ENCODE measurements at places on chromosomes 6 and 20.

DNA sequence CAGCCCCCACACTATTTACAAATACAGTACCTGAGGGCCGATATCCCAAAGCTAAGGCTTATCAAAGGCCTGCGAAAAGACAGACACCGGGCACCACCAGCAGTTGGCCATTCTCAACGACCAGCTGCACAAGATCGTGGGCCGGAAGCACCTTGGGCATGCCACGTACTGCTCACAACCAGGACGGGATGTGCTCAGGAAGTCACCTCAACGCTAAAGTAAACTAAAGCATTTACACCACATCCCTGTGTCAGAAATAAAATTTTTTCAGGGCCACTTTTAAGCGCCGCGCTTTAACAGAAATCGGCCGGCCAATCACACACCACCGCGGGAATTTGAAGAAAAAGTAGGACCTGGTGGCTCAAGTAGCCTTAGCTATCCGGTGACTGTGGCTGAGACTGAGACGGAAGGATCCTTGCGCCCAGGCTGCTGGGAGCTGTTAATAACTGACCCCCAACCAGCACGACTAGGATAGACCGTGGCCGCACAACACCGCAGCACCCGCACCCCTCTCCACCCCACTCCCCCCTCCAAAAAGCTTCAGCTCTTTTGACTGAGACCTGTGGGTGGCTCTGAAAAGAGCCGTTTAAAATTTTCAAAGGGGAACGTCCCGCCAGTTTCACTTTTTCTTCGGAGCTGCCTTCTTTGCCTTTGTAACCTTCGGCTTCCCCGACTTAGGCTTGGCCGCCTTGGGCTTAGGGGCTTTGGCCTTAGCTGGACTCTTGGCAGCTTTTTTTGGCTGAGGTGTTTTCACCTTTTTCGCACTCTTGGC, 131.2 kb upstream of the BTN3A2 start:
- DNase-seq, result peak; percentile 74

- DNase-seq, result no peak
Measured at GRCh38 chr6:19719691-19720128, 117.5 kb upstream of the ID4 start.

DNA sequence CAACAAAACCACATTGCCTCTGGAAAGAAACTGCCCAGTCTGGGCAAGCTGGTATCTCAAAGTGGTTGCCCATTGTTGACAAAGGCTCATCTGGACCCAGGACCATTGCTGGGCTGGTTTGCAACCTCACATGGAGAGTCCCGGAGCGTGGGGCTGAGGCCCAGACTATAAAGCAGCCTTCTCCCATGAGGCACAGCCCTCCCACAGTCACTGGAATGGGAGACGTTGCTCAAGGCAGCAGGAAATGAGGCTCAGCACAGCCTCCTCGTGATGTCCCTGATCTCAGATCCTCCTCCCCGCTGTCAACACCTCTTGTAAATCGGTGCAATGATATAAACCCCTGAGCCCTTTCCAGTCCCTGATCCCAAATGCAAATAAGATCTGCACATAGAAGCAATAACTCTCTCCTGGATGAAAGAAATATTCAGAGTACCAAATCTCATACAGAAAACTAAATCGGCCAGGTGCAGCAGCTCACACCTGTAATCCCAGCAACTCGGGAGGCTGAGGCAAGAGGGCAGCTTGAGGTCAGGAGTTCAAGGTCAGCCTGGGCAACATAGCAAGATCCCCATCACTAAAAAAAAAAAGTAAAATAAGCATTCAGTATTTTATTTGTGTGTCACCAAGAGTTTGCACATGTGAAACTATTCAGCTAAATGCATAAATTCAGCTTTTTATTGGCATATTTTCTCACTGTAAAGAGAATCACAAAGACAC, 103.0 kb upstream of the RREB1 start:
- no peak for DNase-seq

GRCh38 chr6:3194535-3195419, 32.7 kb downstream of the TUBB2B start:
- no peak for DNase-seq

DNA sequence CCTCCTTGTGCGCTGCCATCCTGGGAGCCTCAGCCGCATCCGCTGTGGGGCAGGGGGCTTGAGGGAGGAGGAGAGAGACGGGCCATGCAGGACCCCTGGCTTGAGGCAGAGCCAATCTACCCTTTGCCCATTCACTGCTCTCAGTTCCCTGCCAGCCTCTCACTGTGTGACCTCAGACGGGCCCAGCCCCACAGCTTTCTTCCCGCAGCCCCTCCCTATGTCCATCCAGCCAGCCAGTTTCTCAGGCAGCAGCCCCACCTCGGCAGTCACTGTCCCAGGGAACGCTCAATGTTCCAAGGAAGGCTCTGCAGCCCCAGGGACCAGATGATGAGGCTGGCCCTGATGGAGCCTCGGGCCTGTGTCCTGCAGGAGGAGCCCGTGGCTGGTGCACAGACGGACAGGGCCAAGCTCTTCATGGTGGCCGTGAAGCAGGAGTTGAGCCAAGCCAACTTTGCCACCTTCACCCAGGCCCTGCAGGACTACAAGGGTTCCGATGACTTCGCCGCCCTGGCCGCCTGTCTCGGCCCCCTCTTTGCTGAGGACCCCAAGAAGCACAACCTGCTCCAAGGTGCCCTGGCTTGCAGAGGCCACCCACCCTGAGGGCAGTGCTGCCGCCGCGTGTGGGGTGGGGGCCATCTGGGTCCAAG, 3.9 kb upstream of the TNFRSF6B start:
- no peak for DNase-seq

DNA sequence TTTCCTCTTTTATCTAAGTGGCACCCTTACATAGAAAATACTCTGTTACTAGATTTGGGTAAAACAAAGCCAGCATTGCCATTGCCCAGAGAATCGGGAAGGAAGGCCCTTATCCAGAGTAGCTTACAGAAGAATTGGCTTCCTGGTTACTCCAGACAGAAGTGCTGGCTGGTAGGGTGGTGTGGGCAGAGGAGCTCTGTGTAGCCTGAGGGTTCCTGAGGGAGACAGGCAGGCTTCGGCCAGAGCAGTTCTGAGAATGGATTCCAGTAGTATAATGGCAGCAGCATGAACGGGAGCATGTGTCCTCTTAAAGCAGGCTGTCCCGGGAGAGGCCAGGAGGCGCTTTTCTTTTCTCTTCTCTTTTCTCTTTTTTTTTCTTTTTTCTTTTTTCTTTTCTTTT, 11.9 kb downstream of the CUL9 start:
- DNase-seq, result no peak

- DNase-seq, result no peak
Measured at GRCh38 chr6:119446115-119446554, 96.6 kb upstream of the MAN1A1 start.

DNA sequence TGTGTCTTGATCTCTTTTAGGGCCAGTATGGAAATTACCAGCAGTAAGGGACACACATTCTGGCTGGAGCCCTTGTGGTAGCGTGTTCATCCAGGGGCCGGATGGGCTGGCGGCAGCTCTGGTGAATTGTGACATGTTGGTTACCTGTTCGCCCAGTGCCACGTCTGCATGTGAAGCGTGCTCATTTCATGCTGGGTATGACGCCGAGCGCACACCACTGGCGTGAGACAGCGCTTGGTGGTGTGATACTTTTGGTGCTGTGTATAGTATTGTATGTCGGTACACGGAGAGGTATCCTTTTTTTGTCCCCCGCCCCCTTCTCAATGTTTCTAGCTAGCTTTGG, 3.7 kb upstream of the MTG2 start:
- no peak for DNase-seq

DNA sequence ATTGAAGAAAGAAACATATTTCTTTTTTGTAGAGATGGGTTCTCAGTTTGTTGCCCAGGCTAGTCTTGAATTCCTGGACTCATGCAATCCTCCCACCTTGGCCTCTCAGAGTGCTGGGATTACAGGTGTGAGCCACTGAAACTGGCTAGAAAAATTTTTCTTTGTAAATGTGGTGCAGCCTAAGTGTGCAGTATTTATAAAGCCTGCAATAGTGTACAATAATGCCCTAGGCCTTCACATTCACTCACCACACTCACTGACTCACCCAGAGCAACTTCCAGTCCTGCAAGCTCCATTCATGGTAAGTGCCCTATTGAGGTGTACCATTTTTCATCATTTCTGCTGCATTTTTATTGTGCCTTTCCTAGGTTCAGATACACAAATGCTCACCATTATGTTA, 31.4 kb downstream of the NHSL1 start:
- DNase-seq, result no peak

GRCh38 chr6:33976437-33977360, 169.2 kb downstream of the GRM4 start:
- peak; percentile 6 for DNase-seq

DNA sequence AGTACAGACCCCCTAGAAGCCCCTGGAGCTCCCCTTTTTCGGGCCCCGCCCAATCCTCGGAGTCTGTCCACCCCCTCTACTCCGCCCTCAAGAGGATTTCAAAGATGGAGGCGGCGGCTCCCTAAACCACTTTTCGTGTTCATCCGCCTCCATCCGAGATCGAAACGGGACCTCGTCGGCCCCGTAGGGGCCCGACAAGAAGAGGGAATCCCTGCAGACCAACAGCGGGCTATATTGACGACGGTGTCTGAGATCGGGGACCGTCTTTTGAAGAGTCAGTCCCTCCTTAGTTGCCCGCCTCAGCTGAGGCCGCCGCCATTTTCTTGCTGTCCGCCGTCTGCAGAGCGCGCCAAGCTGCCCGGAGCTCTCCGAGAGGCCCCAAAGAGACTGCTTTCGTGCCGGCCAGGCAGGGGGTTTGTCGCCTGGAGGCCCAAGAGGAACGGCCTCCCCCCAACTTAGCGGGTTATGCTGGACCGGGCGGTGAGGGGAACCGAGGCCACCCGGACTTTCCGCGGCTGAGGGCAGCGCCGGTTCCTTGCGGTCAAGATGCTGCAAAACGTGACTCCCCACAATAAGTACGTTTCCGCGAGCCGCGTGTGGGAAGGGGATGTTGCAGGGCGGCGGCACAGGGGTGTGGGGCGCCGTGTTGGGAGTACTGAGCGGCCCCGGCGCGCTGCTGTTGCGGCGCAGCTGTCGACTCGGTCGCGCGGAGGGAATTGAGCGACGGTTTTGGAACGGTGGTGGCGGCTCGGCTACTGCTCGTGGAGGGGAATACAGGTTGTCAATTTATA, 4.2 kb downstream of the BRD2 start:
- peak; percentile 62 for DNase-seq

GRCh38 chr6:134394208-134394607, 76.3 kb upstream of the SGK1 start:
- DNase-seq, result no peak

- no peak for DNase-seq
Measured at GRCh38 chr6:106882138-106882537, 92.4 kb downstream of the CD24 start.

DNA sequence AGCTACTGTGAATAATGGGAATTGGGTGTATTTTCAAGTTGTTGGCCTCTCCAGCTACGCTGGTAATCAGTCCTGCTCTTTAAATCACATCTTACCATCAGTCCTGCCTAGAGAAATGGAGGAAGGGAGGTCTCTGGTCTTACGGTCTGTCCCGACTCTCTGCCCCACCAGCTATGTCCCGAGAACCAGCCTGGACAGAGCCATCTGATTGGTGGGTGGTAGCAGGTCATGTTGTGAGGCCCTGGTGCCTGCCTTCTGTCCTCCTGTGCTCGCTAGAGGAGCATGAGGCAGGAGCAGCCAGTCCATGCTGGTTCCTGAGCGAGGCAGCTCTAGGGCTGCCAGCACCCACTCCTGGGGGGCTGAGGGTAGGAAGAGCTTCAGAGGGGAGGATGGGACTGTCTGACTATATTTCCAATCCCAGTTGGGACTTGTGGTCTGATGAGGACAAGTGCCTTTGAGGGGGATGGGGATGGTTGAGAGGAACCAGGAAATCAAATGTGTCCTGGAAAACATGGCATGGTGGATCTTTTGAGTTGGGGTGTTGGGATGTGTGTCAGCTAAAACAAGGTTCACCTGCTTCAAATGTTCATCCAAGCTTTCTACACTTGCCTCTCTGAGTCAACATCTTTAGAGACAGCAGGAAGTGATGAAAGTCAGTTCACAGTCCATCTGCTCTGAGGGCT, 33.0 kb downstream of the SYNJ2 start:
- DNase-seq, result peak; percentile 14

DNA sequence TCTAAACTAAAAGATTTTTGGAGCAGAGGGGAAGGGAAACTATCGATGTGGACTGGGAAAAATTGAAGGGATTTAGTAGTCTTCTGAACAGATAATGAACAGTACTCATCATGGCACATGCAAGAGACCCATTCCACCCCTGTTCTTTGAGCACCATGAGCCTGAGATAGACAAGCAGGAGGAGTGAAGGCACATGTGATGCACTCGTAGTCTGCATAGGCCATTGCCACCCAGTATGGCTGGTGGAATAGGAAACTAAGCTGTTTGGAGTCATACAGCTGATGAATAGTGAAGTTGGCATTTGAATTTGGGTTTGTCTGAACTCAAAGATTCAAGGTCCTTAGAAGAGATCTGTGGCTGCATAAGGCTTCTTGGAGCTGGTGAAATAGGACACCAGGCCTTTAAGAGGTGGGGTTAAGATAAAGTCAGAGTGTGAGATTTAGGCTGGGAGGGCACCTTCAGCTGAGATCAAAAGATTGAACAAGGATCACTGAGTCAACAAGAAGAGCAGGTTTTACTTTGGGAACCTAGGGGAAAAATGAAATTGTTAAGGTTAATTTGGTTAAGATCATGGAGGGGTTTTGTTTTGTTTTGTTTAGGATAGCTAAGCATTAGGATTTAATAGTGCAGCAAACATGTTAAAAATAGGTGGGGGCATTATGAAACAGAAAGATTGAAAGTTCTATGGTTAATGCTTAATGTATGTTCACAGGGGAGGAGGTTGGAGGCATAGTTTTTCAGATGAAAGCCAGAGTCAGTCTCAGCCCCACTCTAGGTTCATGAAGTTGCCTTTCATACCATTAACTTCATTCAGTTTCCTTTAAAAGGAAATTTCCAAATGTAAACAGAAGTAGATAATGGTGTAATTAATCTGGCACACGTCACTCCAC, 148.8 kb downstream of the ARID1B start:
- DNase-seq, result no peak

DNA sequence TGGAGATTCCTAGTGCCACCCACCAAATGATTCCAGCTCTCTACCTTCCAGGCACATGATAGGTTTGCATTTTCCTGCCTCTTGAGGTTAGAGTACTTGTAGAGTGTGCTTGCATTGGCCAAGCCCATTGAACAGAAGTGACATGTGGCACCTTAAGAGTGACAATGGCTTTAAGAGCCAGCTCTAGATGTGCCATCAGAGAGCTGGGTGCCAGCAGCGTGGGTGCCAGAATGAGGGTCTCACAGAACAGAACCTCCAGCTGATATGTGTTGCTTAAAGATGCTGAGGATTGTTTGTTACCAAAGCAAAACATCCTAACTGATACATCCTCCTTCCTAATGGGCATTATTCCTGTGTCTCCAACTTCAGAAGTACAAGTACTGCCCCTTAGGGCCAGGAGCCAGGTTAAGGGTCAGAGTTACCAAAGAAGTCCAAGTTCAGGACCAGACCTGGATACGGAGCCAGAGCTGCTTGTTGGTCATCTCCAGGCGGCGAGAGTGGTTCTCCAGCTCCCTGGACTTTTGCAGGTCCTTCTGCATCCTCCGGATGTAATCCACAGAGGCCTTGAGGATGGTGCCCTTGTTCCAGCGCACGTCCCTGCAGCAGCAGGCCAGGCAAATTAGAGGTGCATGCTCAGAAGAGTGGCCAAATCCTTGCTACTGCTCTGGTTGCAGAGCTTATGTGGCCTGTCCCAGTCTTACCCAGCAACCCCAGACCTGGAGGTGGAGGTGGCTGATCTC, 47.5 kb downstream of the MDFI start:
- no peak for DNase-seq

Data from activated CD4-positive, CD25-positive, alpha-beta regulatory T cell treated with anti-CD3 and anti-CD28 coated beads, Interleukin-2, amount 50 U/mL, for 72 hours (primary cell).